ENCODE measurements at places on chromosomes 13 and 19. TPM values are rescaled to one million over a fixed set of nuclear protein-coding genes. Genes with fewer than 3 reads are reported as not detected.
A peak's percentile ranks its signal among the peaks of the same experiment; 100 is the strongest.

NLRP9 gene
- not detected for total RNA-seq

DNA sequence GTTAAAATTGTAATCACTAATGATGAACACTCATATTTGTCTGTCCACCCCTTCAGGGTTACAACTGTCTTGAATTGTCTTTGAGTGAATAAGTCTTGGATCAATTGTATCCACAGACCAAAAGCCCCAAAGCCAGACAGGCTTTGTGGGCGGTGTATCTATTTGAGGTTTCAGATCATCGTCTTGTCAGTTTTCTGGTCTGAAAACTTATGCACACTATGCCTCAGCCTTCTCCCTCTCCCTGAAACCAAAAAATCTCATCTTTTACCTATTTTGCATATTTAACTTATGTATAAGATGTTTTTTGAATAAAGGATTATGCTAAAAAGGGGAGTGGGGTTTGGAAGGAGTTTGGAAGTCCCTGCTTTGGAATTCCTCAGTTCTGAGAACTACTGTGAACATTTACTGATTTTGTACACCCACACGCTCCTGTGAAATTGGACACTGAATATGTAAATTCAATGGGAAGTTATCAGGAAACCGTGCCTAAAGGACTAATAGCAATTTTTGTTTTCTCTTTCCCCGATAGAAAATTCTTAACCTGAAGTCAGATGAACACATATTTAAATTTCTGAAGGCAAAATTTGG is 52.1 kb downstream of the DPY19L3 start:
- no peak for DNase-seq

KLF12 gene
- total RNA-seq = 19.9 TPM

KANK2 gene
- 689 TPM for total RNA-seq

GRCh38 chr19:4089400-4089908 is 22.8 kb upstream of the ZBTB7A start:
- DNase-seq = no peak

PSG1 gene
- total RNA-seq = not detected

- DNase-seq = no peak
Measured at GRCh38 chr13:24632382-24633121, 47.7 kb upstream of the ATP12A start.

DNA sequence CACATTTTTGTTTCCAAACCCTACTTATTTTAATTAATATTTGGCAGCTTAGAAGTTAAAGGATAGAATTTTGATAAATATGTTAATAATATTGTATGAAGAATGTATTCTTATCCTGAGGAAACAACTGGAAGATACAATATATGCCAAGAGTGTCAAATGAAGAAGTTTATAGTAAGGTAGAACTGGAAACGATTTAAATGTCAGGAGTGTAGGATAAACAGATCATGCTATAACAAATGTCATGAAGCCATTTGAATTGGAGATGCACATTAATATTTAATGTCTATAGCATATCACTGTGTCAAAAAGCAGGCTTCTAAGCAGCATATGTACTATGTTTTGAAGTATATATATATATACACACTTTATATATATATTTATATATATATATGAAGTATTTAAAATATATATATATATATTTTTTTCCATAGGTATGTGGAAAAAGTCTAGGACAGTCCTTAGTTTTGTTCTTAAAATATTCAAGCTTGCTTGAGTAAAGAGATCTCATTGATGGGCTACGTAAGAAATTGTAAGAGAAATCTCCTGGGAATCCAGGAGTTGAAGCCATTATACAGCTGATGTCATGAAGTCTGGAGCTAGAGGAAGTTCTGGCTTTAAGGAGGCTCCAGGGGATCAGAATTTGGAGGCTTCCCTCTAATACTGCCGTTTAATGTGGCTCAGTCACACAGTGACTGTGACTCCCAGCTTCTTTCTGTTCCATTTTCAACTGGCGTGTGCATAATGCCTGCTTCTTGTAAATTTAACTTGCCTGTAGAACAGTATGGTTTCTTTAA is 79.9 kb upstream of the MYCBP2 start:
- no peak for DNase-seq

DNA sequence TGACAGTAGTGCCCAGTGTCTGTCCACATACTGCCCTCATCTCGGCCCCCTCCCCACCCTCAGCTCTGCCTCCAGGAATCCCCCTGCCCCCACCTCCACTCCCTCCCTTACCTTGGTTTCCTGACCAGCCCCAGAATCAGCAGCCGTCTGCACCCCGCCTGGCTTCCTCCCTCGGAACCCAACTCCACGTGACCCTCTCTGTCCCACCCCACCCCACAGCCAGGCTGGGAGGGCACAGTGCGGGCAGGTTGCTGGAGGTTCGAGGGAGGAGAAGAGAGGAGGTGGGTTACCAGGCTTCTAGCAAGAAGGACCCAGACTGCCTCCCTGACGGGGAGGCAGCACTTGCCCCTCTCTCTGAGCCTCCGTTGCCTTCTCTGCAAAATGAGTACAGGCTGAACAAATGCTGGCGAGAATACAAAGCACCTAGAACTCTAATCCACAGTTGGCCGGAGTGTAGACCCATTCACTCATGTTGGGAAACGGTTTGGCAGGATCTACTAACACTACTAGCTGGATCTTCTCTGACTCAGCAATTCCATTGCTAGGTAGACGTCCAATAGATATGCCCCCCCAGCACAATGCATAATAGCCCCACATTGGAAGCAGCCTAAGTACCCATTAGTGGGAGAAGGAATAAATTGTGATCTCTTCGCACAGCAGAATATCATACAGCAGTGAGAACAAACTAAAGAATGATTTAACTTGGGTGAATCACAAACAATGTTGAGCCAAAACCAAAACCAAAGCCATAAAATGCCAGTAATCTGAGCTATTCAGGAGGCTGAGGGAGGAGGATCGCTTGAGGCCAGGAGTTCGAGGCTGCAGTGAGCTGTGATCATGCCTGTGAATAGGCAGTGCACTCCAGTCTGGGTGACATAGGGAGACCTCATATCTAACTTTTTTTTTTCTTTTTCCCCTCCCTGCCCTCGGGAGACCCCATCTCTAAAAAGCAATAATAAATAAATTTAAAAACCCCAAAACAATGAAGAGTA is at the start of gene RASAL3:
RASAL3 (minus strand) TSS at position 151 of the 992 bp plus-strand sequence. CDS start 186 bp downstream, outside the sequence.
- no peak for DNase-seq

- no peak for DNase-seq
Measured at GRCh38 chr13:42497798-42498197, 76.2 kb upstream of the TNFSF11 start.

DNA sequence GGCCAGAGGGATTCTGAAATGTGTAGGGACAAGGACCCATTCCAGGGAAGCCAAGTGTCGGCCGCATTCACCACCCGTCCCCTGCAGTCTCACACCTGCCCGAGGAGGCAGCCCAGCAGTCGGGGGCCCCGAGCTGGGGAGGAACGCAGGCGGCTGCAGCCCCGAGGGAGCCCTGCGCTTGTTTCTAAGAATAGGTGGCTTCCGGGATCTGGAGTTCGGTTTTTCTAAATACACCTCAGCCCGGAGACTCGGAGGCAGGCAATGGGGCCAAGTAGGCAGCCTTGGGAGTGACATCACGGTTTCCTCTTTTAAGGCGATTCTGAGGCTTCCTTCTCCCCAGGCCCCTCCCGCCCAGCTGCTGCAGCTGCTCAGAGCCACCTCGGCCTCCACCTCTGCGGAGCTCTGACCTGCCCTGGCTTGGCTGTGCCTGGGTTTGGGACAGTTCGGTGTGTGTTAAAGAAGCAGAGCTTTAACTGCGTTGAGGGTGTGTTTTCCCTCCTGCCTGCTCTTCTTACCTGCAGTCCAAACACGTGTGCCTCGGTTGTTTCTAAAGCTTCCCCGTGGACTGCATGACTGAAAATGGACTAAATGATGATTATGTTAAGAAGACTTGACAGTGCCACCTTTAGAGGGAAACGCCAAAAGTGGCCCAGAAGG is 80.5 kb downstream of the COL4A2 start:
- peak; percentile 56 for DNase-seq

DNA sequence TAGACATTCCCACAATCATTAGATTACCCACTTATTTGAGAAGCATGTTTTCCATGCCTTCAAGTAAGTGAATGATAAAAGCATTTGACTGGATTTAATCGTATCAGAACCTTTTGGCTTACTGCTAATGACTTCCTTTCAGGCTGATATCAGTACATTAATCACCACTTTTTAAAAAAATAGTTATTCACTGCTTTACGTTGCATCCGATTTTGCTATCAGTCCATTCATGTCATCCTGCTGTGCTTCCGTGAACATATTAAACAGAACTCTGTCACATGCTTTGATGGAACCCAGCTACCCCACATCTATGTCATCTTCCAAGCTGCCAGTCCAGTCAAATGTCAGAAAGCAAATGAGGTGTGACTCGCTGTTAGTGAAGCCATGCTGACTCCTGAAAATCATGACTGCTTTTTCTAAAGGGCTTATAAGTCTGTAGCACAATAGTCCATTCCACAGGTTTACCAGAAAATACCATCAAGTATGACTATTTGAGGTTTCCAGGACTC is 440.9 kb downstream of the IRS2 start:
- no peak for DNase-seq

DNA sequence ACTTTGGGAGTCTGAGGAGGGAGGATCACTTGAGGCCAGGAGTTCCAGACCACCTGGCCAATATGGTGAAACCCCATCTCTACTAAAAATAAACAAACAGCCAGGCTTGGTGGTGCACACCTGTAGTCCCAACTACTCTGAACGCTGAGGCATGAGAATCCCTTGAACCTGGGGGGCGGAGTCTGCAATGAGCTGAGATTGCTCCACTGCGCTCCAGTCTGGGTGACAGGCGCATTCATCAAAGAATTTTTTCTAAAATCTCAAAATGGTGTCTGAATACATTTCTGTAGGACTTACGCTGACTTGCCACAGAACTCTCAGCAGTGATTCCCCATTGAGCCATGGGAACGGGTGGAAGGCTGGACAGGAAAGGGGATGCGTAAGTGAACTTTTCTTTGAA is 18.0 kb upstream of the ERVV-1 start:
- DNase-seq = no peak

GRCh38 chr13:49869519-49869918 is 66.6 kb downstream of the SPRYD7 start:
- DNase-seq = no peak

DNA sequence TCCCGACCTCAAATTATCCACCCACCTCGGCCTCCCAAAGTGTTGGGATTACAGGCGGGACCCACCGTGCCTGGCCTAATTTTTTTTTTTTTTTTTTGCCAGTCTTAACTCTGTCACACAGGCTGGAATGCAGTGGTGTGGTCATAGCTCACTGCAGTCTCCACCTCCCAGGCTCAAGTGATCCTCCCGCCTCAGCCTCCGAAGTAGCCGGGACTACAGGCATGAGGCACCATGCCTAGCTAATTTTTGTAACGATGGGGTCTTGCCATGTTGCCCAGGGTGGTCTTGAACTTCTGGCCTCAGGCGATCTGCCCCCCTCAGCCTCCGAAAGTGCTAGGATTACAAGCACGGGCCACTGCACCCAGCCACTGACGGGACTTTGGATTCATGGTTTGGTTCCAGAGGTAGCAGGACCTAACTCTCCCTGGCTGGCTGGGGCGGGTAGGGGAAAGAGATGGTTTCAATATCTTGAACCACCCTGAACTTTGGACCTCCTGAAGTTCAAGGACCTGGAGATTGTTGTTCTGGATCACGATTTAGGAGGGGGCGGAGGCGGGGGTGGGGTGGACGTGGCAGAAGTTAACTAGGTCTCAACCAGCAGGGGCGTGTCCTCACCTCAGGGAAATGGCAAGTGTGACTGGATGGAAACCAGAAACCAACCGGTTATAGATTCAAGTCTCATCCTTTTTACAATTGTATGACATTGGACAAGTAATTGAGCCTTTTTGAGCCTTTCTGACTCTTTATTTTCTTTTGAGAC is 40.8 kb downstream of the IER2 start:
- DNase-seq = no peak

GRCh38 chr19:31418055-31418454 is 68.8 kb upstream of the TSHZ3 start:
- no peak for DNase-seq

DNA sequence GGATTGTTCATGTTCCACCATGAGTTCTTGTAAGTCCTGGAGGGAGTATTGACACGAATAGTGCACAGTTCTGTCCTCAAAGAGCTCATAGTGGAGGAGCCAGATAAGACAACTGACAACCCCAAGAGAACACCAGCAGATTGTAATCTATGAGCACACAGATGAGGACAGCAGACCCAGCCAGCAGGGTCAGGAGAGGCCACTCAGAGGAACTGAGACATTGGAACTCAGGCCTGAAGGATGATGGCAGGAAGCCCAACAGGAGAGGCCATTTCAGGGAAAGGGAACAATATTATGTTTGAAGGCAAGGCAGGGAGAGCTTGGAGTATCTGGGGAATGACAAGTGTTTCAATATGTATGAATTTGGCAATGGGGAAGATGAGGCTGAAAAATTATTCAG is 63.7 kb upstream of the IPO5 start:
- no peak for DNase-seq

GRCh38 chr19:7905859-7906258 is 2.2 kb downstream of the MAP2K7 start:
- no peak for DNase-seq

DNA sequence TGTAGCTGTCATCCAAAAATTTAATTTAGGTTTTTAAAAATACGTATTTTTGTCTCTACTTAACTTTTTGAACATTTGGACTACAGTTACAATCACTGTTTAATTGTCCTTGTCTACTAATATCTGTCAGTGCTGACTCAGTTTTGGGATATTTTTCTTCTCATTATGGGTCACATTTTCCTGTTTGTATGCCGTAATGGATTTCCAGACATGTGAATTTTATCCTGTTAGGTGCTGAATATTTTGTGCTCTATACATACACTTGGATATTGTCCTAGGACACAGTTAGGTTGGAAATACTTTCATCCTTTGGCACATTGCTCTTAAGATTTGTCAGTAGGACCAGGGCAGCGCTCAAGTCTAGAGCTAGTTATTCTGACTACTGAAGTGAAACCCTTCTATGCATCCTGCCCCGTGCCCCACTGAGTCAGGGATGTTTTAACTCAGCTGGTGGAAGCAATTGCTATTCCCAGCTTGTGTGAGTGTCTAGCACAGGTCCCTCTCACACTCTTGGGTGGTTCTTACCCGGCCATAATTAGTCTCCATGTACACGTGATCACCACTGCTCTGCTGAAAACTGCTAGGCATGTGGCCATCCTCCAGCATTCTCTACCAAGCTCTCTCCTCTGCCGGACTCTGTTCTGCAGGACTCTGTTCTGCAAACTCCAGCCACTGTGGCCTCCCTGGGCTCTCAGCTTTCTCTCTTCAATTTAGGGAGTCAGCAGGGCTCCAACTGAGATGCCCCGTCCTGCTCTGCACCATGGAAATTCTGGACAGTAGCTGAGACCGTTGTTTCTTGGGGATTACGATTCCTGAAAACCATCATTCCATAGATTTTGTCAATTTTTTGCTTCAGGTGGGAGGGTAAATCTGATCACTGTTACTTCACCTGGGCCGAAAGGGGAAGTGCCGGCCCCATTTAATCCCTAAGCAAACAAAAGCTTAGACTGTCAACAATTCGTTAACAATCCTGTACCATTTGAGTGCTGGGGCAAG is 11.1 kb downstream of the PROZ start:
- DNase-seq = no peak

GRCh38 chr19:8311461-8312260 is 3.5 kb upstream of the CD320 start:
- no peak for DNase-seq

- DNase-seq = no peak
Measured at GRCh38 chr19:6126335-6126974, 9.0 kb upstream of the ACSBG2 start.

GRCh38 chr19:46950526-46951170 is 69.0 kb upstream of the NPAS1 start:
- DNase-seq = no peak

GRCh38 chr13:101499406-101499805 is 46.9 kb downstream of the ITGBL1 start:
- no peak for DNase-seq

- no peak for DNase-seq
Measured at GRCh38 chr19:10173527-10173926, 21.2 kb downstream of the DNMT1 start.

Measured in thoracic aorta (tissue), 2 donors.